ENCODE measurements at places on chromosomes 1 and 21.

DNA sequence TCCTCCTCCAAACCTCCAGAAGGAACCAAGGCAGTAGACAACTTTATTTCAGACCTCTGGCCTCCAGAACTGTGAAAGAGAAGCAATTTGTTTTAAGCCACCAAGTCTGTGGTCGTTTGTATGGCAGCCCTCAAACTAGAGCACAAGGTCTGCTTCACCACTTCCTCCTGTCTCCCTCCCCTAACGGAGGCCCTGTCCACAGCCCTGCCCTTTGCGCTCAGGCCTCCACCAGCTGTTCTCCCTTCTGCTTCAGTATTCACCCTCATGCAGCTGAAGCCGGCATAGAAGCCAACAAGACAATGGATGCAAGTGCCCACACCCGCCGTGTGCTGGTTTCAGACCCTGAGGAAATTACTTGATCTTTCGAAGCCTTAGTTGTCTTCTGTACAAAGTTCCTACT lies 364.1 kb downstream of the HHAT start:
- no peak for DNase-seq

DNA sequence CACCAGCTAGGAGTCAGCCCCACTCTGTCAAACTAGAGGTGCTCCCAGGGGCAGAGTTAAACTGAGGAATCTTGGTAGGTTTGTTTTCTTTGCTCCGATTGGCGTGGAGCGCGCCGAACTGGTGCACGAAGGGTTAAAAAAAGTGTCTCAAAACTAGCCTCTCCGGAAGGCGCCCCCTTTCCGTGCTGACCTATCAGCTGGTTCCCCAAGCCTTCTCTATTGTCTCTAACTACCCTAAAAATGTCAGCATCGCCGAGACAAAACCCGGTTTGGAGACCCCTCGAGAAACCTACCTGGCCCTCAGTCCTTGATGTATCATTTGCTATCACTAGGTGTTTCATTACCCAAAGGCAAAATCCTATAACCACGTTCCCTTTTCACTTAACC lies 2.2 kb downstream of the TGFB2 start:
- no peak for DNase-seq

DNA sequence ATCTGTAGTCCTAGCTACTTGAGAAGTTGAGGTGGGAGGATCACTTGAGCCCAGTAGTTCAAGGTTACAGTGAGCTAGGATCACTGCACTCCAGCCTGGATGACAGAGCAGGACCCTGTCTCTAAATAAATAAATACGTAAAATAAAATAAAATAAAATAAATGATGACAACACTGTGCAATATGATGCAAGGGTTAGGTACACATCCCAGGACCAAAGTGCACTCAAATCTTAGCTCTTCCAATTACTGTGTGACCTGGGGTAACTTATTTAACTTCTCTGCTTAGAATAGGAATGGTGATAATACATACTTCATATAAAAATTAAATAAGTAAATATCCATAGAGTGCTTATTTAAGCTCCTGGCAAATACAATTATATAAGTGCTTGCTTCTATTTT lies 53.5 kb downstream of the LPAR3 start:
- no peak for DNase-seq

DNA sequence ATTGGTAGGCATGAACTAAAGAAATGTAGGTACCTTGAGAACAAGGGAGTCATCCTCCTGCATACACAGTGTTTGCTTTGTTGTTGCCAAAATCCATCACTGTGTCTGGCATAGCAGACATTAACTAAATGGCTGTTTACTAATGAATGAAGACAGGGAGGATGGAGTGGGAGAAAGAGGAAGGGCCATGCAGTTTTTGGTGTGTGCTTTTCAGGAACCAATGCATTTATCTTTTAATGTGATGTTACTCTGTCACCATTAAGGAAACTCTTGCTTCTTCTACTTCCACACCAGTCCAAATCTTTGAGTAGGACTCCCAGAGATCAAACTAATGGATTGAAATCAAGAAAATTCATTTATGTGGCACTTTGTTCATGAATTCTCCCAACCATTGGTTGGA lies 55.6 kb upstream of the DUSP10 start:
- no peak for DNase-seq

DNA sequence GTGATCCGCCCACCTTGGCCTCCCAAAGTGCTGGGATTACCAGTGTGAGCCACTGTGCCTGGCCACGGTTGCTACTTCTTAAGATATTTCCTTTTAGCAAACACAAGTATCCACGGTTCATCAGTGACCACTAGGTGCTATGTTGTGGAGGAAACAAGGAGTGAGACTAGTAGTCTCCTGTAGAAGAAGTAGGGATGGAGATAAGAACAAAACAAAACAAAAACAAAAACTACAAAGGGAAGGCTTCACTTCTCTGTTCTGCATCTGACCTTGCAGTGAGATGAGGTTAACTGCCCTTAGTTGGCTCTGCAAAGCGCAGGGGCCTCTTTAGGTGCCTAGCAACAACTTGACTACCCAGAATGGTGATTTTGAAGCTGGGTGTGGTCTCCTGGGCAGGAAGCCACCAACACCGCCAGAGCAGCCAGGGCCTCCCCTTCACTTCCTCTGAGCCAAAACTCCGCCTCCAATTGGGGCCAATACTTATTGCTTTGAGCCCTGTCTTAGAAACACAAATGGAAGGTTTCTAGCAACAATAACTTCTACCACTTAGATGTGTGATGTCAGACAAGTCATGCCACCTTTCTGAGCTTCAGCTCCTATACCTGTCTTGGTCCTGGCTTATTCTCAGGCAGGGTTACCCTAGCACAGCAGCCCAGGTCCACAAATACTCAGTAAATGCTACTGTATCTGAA lies 12.8 kb upstream of the CDC42 start:
- no peak for DNase-seq

GRCh38 chr1:235989105-235989504 lies 75.8 kb downstream of the NID1 start:
- no peak for DNase-seq

GRCh38 chr1:195773931-195774330 lies 834.3 kb downstream of the KCNT2 start:
- DNase-seq = no peak

- DNase-seq = no peak
These were observed 9.5 kb downstream of the SIPA1L2 start for GRCh38 chr1:232620356-232620969.

GRCh38 chr1:44685881-44686280 lies 11.4 kb downstream of the ARMH1 start:
- no peak for DNase-seq

DNA sequence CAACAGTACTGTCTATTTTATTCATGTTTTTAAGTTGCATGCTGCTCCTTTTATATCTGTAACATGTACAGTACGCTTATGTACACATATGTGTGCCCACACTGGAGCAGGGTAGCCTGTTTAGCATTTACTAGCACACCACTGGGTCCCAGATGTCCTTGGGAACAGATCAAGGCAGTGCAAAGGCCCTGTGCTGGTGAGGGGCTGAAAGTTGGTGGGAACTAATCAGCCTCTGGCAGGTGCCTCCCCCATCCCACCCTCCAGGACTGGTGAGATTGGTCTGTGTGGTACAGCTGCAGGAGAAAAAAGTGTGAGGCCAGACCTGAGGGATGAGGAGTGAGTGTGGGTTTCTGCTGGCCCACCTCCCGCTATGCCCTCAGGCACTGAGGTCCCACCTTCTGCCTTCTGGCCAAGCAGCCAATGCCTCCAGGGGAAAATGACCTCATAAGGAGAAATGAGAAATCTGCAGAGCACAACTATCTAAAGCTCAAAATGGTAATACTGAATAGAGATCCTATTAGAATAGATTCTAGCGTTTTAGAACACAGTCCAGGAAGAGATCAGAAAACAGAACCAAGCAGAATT lies 58.9 kb downstream of the POFUT2 start:
- DNase-seq = no peak

- DNase-seq = peak; percentile 16
These were observed 277.0 kb downstream of the PTPRU start for GRCh38 chr1:29513357-29513756.

DNA sequence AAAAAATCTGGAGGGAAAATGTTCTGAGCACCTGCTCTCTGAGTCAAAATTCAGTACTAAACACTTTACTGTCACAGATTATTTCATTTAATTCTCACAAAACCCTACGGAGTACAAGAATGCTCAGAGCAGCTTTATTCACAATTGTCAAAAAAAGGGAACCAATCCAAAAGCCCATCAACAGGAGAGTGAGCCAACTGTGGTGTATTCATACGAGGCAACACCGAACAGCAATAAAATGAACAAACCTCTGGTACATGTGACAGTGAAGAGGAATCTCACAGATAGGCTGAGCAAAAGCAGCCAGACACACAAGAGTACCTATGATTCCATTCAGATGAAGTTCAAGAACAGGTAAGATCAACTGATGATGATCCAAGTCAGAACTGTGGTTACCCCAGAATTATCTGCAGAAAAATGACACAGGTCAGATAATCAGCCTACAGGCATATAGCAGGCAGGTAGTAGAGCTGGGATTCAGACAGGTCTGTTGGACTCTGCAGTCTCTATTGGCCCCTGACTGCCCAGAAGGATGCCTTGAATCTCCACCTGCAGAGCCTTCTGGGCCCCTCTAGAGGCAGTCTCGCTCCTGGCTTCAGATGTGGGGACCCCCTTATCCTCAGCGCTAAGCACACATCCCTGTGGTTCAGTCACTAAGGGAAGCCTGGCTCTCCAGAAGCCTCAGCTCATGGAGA lies 19.2 kb downstream of the SLC9A1 start:
- no peak for DNase-seq

GRCh38 chr1:7386226-7387052 lies 384.7 kb upstream of the VAMP3 start:
- no peak for DNase-seq
